ENCODE measurements at places on chromosomes 7 and 10.

GRCh38 chr10:29857843-29858701 is 201.3 kb downstream of the JCAD start:
- peak; percentile 48 for DNase-seq

- DNase-seq, result no peak
Observed at GRCh38 chr10:103663236-103663635, 169.7 kb downstream of the NEURL1 start.

DNA sequence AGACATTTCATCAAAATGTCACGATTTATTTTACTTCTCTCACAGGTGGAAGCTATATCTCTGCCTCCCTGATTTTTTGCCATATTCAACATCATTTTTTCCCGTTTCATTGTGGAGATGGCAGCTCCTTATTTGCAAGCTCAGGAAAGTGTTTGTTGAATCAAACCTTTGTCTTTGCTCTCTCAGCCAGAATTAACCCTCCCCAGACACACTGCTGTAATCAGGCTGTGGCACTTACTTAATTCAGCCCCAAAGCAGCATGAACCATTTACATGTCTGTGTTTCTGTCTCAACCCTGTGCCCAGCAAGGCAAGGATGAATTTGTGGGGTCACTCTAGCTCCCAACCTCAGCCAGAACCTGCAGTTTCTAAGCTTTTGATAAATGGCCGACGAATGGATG is 397.2 kb downstream of the TCERG1L start:
- DNase-seq, result no peak

- DNase-seq, result peak; percentile 22
Observed at GRCh38 chr10:65194126-65194525, 1672.9 kb downstream of the REEP3 start.

GRCh38 chr10:7484456-7485243 is 73.8 kb upstream of the SFMBT2 start:
- DNase-seq, result no peak

DNA sequence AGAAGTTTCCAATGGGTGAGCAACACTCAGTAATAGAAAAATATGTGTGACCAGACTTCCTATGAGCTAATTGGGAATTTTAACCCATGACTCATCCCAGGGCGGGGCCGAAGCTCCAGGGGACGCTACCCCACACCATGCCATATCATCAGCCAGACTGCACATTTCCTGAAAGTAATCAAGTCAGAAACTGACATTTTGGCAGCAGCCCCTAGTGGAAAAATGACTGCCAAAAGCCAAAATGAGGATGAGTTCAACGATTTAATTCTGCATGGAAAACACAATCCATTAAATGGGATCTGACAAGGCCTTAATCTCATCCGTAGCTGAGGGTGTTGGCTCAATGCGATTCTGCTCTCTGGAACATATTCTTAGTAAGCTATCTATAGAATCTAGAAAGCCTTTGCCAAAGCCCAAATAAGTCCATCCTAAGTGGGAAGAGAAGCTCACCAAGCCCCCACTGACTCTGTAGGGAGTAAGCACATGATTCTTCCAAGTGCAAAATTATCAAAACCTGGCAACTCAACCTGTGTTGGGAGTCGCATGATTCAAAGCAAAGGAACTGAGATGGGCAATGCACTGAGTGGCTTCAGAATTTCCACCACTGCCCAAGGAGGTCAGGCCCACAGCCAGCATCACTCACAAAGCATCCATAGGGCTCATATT is 93.1 kb upstream of the PDE1C start:
- DNase-seq, result peak; percentile 77

DNA sequence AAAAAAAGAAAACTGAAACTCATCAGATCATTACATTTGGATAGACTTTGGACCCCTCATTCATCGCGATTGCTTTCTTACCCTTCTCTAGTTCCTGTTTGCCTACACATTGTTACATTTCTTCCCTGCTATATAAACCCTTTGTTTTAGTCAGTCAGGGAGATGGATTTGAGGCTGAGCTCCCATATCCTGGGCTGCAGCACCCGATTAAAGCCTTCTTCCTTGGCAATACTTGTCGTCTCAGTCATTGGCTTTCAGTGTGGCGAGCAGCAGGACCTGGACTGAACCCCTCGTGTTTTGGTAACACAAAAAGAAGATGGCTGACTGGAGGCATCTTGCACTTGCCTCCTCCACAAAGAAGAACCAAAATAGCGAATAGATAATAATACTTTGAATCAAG is 34.1 kb upstream of the ELOVL3 start:
- DNase-seq, result no peak

DNA sequence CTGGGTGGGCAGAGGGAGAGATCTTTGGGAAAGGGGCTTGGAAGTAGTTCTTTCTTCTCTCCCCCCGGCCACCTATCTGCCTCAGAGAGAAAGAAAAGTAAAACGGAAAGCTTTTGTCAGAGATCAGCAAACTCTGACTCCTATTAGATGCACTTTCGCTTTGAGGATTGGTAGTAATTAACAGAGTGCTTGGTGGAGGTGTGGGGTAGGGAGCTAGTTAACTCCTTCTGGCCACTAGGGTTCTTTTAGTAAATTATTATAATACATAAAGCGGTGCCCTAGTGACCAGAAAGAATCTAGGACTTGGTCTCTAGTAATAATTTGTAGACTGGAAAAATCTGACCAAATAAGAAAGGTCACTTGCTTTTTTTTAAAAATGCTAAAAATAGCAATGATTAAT is 54.6 kb downstream of the CPVL start:
- no peak for DNase-seq

DNA sequence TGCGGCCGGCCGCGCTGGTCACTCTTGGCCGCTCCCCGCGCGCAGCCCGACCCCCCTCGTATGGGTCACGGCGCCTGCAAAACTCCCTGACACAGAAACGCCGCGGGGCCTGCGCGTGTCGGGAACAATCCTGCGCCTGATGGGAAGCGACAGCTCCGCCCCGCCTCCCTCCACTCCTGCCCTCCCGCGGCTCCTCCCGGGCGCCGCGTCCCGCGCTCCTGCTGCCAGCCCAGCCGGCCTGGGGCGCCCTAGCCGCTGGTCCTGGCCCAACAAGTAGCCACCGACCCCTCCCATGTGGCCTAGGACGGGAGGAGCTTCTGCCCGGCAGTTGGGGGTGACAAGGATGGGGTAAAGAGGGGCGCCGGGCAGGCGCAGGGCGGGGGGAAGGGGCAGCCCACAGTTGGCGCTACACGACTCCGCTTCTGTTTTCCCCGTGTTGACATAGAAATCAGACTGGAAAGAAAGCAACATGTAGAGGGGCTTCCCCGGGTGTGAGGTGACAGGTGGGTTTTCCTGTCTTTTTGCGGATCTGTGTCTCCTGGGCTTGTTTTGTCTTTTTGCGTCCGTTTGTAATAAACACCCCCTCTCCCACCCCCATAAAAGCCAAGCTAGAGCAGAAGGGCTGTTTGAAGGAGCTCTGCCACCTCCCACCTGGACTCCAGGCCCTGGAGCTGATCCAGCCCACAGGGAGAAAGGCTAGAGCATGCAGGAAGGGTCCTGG is 35.1 kb upstream of the PAX2 start:
- DNase-seq, result no peak

GRCh38 chr7:88003581-88003980 is 69.5 kb downstream of the ADAM22 start:
- no peak for DNase-seq

DNA sequence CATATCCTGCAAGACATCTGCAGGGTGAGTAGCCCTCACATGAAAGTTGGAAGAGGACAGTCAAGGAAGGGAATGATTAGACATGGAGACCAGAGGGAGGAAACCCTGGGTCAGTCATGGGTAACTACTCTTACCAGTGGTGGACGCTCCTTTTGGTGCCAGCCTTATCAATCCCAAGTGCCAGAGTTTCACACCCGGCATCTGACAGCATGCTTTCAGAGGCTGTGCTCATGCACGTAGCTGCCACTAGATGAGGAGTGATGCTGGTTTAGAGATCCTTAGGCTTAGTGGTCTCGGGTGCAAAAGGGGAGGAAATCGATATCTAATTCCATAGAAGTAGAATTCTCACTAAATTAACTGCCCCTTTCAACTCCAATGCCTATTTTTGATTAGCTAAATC is 100.8 kb downstream of the PLCE1 start:
- DNase-seq, result no peak

DNA sequence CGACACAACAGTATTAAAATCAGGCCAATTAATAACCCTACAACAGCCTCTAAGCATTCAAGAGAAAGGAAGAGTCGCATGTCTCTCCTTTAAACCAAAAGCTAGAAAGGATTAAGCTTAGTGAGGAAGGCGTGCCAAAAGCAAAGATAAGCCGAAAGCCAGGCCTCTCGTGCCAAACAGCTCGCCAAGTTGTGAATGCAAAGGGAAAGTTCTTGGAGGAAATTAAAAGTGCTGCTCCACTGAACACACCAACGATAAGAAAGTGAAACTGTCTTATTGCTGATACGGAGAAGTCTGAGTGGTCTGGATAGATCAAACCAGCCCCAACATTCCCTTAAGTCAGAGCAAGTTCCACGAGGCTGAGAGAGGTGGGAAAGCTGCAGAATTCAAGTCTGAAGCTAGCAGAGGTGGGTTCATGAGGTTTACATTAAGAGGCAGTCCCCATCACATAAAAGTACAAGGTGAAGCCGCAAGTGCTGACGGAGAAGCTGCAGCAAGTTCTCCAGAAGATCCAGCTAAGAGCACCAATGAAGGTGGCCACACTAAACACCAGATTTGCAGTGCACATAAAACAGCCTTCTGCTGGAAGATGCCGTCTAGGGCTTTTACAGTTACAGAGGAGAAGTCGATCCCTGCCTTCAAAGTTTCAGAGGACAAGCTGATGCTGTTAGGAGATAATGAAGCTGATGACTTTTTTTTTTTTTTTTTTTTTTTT is 194.8 kb downstream of the MAD1L1 start:
- DNase-seq, result no peak

DNA sequence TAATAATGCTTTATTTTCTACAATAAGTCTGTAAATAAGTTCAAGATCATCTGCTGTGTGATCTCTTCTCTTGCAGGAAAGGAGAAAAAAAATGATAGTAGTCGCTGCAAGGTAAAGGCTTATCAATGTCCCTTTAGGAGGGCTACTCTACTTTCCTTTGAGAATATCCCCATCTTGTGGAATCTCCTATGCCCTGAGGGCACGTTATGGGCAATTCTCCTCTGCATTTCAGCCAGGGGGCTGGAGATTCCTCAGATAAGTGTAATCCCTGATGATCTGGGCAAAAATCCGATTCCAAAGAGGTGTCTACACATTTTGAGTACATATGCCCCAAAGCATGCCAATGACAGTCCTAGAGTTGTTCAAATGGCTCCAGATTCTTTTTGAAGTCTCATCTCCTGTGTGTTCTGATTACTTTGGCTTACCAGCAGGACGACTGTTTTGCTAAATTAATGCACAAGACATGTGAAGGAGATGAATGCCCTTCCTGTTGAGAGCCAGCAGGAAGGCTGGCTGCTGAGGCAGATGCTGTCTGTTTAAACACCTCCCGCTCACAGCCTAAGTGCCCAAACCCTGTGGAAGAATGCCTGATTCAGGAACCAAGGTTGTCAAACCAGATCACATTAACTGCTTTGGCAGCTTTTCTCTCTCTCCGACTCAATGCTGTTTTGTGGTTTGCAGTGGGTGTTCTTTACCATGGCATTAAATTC is 171.2 kb upstream of the COL1A2 start:
- peak; percentile 9 for DNase-seq

DNA sequence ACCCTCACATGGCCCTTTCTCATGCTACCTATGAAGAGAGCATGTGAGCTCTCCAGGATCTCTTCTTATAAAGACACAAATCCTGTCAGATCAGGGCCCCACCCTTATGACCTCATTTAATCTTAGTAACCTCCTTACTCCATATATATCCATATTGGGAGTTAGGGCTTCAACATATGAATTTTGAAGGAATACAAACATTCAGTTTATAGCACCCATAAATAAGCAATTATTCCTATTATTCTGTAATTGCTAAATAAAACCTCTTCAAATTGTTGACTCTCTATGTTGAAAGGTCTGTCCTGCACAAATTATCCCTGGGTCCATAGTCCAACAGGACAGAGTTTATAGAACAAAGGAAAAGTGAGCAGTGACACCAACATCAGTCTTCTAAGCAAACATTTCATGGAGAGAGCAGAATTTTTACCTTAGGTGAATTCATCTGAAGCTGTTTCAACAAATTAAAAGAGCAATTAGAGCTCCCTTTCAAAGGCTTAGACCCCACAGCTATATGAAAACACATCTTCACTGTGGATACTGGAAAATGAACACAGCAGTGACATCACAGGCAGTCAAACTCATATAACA is 12.2 kb downstream of the DOCK4 start:
- no peak for DNase-seq

- DNase-seq, result no peak
Observed at GRCh38 chr10:123379156-123379555, 225.0 kb downstream of the BUB3 start.

GRCh38 chr10:63716016-63716580 is 194.9 kb downstream of the REEP3 start:
- no peak for DNase-seq

DNA sequence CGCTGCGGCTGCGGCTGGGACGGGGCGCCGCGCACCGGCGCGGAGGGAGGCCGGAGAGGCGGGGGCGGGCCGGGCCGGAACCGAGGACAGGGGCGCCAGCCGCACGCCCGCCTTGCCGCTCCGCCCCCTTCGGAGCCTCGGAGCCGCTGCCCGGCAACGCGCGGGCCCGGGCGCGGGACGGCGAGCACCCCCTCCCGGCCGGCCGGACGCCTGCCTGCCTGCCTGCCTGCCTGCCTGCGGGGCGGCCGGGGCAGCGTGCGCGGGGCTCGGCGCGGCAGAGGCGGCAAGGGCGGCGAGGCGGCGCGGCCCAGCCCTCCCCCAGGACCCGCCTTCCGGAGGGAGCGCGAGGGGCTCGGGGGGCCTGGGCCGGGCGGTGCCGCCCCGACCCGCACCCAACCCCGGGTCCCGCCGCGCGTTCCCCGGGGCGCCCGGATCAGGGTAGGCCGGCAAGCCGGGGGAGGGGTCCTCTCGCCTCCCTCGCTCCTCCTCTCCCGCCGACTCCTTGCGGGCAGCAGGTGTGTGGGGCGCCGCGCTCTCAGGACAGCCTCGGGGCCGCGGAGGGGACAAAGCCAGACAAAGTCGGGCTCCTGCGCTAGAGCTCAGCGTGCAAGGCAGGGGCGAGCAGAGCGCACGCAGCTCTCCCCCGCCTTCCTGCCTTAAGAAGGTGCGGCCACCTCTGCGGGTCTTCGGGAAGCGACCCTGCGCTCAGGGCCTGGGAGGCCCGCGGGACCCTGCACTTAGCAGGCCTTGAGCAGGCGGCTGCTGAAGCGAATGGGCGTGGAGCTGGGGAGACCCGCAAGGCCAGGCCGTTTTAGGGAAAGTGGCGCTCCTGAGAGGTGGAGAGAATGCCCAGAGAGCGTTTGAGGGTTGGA is at the start of gene KIAA1549:
Gene KIAA1549 (minus strand): TSS at position 58 of the 872 bp plus-strand sequence. CDS start 120 bp downstream, outside the sequence.
- peak; percentile 79 for DNase-seq

GRCh38 chr10:79084012-79084971 is 15.5 kb downstream of the ZMIZ1 start:
- peak; percentile 70 for DNase-seq

DNA sequence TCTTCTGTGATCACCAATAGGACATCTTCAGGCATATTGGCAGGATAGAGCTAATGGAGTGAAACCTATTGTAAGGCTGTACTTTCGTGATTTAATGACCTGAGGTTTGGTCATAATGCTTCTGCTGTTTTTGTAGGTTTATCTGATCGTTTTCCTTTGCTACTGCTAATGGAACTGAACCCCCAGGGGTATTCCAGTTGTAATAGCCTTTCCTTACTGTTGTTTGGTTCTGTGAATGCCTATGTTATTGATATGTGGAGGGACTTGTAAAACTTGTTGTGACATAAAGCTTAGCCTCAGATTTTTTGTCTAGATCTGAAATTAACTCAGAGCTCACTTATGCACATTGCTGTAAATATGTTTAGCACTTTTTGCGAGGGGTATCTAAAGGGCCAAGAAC is 10.9 kb upstream of the VWA2 start:
- no peak for DNase-seq

GRCh38 chr7:132800522-132800921 is 224.3 kb upstream of the PLXNA4 start:
- DNase-seq, result no peak

GRCh38 chr10:71205468-71205867 is 6.9 kb upstream of the UNC5B start:
- DNase-seq, result no peak
